Aortic smooth muscle cell (primary cell): ENCODE measurements at places on chromosomes 12 and 14. TPM values are rescaled to one million over a fixed set of nuclear protein-coding genes. Genes with fewer than 3 reads are reported as not detected.

Gene HCFC2
- total RNA-seq = 29.3 and 31.9 TPM in 2 replicates

Gene ANKRD33
- total RNA-seq = 0.06 TPM in 1 of 2 replicates, not detected in the other

Gene DIO2
- 47.3 and 161 TPM in 2 replicates for total RNA-seq

Gene SLC6A13
- total RNA-seq = 0.13 and 0.19 TPM in 2 replicates

Gene PNP
- total RNA-seq = 48.2 and 64.6 TPM in 2 replicates

Gene OR4E2
- not detected in 2 replicates for total RNA-seq

Gene TPH2
- not detected in 2 replicates for total RNA-seq

Gene MAP1LC3B2
- 0.53 and 1.1 TPM in 2 replicates for total RNA-seq

Gene PXMP2
- 13.3 and 13.5 TPM in 2 replicates for total RNA-seq

Gene SLCO1B3
- not detected in 2 replicates for total RNA-seq

Gene CLEC2D
- 1.1 and 1.2 TPM in 2 replicates for total RNA-seq
